ENCODE measurements at places on chromosomes 4 and X. TPM values are rescaled to one million over a fixed set of nuclear protein-coding genes. Genes with fewer than 3 reads are reported as not detected.

DNA sequence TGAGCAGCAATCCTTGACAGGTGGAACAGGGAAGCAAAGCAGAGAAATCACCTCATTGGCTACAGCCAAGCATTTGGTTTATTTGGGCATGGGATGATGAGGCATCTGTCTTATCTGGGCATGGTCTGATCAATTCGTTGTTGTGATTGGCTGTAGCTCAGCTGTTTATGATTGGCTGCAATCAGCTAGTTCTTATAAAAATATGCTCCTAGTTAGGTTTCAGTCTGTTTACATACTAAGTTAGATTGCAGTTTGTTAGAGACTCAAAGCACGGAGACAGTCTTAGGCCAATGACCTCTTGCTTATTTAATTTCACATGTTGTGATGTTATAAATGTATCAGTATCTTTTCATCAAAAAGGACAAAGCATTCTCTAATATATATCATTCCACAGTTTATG lies 312.0 kb downstream of the PDGFC start:
- H3K27ac ChIP-seq, result no peak overlapping the region
- H3K27me3 ChIP-seq, result no peaks in the 10 kb centered on the region

The SATL1 gene
- total RNA-seq, result not detected

DNA sequence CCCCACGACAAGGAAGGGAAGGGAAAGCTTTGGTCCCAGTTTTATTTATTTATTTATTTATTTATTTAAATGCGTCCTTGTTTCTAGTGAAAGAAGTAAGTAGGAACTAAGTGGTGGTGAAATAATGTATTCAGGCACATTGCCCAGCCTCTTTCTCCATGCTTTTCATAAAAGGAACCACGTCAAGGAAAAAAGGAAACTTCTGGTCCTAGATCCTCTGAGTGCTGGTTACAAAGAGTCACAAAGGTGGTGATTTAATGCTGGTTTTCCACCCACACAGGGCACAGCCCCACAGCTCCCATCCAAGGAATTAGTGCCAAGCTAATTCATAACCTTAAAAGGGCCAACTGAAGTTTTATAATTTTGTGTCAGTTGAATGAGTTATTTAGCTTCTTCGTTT lies 206.6 kb upstream of the GYPA start:
- no peak overlapping the region for H3K27ac ChIP-seq
- no peaks in the 10 kb centered on the region for H3K27me3 ChIP-seq
- H3K4me1 ChIP-seq, result no peaks in the 10 kb centered on the region

DNA sequence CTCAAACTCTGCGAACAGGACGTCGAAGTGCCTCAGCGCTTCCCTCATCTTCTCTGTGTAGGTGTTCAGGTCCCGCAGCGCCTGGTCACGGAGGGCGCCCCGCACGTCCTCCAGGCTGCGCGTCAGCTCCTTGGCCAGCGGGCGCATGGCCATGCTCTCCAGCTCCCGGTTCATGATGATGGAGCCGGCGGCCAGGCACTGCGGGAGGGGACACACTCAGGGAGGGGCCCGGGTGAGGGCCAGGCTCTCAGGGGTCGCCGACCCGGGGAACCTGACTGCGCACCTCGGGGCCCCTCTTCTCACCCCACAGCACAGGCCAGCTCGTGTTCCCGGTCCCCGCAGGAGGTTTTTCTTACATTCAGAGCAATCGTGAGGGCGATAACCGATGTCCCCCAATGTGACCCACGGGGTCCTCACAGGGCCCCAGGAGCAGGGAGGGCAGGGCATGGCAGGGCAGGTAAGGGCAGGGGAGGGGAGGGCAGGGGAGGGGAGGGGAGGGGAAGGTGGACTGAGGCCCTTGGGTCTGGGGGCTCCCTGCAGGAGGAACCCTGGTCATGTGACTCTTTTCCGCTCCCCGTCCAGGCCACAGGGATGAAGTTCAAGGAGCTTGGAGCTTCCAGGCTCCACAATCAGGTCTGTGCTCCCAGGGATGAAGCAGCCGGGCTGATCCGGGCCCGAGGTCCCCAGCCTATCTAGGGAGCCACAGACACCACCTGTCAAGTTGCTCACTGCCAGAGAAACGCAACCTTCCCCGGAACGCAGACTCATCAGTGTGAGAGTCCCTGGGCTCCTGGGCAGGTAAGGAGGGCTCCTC lies 77.8 kb upstream of the MXD4 start:
- H3K4me1 ChIP-seq, result no peaks in the 10 kb centered on the region
- H3K4me3 ChIP-seq, result no peak overlapping the region
- H3K36me3 ChIP-seq, result peaks cover 5% of the 10 kb centered on the region
- no peaks in the 10 kb centered on the region for H3K27me3 ChIP-seq

The SHROOM3 gene
- total RNA-seq, result 192 TPM

All from ascending aorta (tissue), 2 donors.